Progenitor cell of endocrine pancreas (in vitro differentiated cells): ENCODE measurements at places on chromosomes 12 and 14.

GRCh38 chr14:69956970-69957369 lies 77.8 kb downstream of the SMOC1 start:
- DNase-seq: no peak

DNA sequence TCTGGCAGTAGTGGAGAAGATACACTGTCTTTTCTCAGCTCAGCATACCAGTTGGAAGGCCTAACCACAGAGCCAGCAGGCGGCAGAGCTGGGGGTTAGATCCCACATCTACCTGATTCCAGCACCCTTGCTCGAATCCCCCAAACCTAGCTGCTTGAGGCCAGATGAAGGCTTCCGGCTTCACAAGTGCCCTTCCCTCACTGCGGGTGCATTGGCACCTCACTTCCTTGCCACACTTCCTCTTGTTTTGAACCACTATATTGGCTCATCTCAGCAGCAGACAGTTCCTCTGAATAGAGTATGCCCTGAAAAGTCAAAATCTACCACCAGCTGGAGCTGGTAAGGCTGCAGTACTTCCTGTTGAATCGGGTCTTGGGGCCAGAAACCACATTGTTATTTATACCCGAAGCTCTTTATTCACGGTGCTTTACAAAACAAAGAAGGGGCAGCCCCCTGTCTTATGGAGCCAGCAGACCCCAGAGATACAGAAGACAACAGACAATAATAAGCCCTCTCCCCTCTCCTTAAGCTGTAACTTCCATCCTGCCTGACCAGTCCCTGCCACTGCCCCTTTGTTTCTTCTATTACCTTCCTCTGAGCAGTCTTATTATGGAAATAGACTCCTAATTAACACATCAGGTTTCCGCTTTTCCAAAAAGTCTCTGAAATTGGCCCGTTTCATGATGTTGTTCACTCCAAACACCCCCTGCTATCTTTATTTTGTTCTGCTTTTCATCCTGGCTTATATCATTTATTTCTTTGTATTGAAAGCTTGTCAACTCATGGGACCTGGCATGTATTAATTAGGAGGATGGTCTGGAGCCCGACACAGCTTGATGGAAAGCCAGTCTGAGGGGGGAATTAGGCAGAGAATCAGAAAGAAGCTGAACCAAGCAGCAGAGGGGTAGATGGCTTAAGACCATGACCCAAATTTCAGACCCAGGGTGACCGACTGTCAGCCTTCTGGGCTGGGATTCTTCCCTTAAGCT lies 233.5 kb downstream of the EFCAB11 start:
- DNase-seq: no peak

- no peak for DNase-seq
Measured at GRCh38 chr14:92568621-92569479, 55.3 kb downstream of the RIN3 start.

- DNase-seq: no peak
Measured at GRCh38 chr12:11693601-11694000, 44.1 kb downstream of the ETV6 start.

DNA sequence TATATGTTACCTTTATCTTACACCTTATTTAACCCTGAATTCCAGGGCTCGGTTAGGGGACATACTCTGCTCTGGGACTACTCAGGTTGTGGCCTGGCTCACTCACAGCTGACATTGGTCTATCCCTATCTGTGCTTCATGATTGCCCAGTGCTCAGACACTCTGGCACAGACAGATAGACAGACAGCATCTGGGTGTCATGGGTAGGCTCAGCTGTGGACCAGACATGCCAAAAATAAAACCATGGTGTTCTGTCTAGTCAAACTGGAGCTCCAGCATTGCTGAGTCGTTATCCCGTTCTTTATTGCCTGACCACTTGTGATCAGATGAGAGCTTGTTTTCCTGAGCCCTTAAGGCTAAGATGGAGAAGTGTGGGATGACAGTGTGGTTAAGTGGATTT lies 29.0 kb downstream of the FBXW8 start:
- no peak for DNase-seq

GRCh38 chr14:25685004-25685403 lies 635.1 kb upstream of the STXBP6 start:
- no peak for DNase-seq

DNA sequence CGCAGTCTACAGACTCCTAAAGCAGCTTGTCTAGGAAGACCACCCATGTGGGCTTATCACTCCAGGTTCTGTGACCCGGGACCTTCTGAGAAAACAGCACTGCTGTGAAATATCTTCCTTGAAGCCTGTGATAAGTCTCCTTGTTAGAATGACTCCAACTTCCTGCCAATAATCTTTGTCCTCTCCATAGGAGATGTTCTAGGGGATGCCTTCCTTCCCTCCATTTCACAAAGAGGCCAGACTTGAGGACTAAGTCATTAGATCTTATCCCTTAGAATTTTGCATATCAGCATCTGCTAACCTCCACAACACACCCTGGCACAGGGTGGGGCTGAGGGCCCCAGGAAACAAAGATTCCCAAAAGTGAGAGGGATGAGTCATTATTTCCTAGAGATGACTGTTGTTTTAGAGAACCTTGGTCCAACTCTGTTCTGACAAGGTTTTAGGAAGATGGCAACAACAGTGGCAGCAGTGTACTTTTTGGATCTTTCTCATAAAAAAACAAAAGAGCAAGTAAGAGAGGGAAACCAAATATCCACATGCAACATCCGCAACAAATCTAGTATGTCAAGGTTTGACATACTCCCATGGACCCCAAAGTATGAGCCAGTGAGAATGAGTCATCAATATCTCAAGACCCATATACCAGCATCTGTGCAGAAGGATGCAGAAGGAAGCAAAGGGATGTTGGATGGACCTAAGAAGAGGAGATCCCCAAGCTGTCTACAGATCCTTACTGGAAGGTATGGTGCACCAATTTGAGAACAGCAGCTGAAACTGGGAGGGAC lies 6.0 kb downstream of the LTB4R start:
- no peak for DNase-seq

GRCh38 chr12:101729842-101730241 lies 9.4 kb downstream of the SYCP3 start:
- DNase-seq: no peak

GRCh38 chr12:90936230-90937005 lies 18.6 kb downstream of the CCER1 start:
- DNase-seq: no peak

DNA sequence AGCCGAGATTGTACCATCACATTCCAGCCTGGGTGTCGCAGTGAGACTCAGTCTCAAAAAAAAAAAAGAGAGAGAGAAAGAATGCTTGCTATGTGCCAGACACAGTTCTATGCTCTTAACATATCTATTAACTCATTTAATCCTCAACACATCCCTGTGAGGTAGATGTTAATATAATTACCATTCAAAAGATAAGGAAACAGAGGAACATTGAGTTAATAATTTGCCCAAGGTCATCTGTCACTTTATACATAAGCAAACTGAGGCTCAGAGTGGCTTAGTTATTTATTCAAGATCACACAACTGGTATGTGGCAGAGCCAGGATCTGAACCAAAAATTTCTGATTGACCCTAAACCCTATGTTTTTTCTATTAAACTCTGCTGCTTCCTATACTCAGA lies 116.1 kb upstream of the BCAT1 start:
- no peak for DNase-seq

GRCh38 chr12:71760471-71760870 lies 5.8 kb downstream of the RAB21 start:
- DNase-seq: no peak

DNA sequence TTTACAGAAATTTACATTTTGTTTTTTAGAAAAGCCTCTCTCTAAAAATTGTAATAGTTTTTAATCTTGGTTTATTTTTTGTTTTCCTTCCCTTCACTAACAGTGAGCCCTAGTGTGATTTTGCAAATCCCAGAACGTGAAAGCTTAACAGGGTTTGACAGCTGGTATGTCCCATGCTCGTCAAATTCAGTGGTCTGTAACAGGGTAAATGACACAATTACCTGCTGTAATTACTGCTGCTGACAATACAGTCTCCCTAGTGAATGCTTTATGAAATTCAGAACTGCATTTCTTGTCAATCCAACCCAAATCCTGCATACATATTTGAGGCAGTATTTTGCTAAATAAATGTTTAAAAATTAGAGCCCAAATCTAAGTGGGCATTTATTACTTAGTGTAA lies 249.2 kb downstream of the NELL2 start:
- DNase-seq: no peak

DNA sequence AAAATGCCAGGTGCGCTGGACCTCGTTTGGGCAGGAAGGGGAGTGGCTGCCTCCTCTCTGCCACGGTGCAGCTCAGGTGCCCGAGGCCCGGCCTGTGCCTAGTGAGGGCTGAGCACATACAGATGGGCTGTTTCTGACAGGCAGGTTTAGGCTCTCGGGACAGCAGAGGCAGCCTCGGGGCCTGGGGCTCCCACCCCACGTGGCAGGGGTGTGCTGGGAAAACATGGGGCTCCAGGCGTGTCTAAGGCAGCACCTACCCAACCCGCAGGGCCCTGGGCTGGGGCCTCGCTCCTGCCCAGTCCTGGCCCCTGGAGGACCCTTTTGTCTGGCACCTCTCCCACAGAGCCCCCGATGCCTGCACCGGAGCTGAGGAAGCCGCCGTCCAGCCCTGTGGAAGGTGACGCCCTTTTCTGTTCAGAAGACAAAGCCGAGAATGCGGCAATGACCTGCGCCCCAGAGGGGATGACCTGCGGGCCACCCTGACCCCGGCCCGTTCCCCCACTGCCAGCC lies 76.4 kb upstream of the GALNT9 start:
- DNase-seq: no peak

GRCh38 chr12:80211671-80212070 lies 112.3 kb downstream of the OTOGL start:
- DNase-seq: no peak

GRCh38 chr12:96334502-96334901 lies 65.7 kb downstream of the CDK17 start:
- DNase-seq: no peak

GRCh38 chr12:52152905-52153317 lies 38.9 kb downstream of the KRT80 start:
- no peak for DNase-seq

GRCh38 chr12:103326190-103326589 lies 169.6 kb downstream of the C12orf42 start:
- no peak for DNase-seq

DNA sequence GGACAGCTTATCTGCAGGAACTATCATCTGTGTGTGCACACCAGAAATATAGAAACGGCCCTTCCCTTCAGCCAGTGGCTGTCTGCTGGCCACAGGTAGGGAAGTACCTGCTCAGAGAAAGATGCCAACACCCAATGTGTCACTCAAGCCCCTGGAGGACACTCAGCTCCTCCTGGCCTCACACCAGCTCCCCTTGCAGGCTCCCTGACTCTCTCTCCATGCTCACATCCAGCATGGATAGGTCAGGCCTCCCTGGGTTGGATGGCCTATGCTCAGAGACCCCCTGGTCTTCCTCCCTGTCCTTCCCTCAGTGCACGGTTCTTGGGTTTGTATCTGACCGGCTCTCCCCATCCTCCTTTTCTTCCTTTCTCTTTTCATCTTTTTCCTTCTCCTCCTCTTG lies 202.1 kb downstream of the BCL11B start:
- no peak for DNase-seq

DNA sequence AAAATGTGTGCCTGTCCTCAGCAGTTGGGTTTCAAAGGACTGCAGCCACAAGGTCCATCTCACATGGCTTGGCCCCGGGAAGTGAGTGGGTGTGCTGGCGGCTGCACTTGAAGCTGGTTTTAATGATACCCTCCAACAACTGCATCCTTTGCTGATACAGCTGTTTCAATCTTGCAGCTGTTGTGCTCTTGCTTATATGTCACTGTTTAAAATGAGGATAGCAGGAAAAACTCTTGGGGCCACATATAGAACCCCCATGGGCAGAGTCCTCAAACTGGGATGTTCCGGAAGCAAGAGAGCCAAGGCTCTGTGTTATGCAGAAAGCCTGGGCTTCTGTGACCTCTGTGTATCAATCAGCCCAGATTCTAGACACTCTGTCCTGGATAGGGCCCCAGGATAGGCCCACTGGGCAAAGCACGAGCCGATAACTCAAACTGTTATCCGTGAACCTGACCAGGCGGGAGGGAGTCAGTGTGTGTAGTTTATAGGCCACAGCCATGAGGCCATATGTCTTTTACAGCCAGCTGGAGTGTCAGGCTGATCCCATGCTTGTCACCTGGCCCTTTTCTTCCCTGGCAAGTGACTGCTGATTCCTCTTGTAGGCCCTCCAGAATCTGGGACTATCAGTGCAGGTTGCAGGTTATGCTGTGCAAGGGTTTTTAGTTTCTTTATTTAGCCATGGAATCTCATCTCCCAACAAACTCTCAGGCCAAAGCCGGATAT lies 74.3 kb downstream of the SSPN start:
- no peak for DNase-seq

DNA sequence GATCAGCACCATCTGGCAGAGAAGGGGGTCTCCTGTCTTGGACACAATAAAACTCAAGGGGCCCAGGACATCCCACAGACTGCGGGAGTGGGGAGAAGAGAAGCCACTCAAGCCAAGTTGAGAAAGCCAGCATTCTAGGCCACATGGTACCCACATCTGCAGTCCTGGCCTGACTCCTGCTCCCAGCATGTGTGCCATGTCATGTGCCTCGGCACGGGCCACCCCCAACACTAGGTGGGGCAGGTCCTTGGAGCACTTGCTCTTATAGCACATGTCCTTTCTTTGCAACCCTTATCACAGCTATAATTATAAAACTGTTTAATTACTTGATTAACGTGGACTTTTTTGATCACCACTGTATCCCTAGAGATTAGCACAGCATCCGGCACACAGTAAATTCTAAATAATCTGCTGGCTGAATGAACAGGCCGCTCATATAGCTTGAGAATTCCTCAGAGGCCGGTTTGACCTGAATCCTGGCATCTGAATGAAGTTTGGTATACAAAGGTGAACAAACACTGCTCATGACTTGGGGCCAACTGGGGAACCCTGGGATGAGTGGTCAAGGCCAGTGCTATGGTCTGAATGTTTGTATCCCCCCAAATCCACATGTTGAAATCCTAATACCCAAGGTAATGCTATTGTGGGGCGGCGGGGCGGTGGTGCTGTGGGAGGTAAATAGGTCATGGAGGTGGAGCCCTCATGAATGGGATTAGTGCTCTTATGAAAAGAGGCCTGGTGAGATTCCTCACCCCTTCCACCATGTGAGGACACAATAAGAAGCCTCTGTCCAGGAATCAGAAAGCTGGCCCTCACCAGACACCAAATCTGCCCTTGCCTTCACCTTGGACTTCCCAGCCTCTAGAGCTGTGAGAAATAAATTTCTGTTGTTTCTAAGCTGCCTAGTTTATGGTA lies 6.6 kb downstream of the NCKAP5L start:
- no peak for DNase-seq

- DNase-seq: no peak
Measured at GRCh38 chr12:94670898-94671297, 20.5 kb upstream of the TMCC3 start.

DNA sequence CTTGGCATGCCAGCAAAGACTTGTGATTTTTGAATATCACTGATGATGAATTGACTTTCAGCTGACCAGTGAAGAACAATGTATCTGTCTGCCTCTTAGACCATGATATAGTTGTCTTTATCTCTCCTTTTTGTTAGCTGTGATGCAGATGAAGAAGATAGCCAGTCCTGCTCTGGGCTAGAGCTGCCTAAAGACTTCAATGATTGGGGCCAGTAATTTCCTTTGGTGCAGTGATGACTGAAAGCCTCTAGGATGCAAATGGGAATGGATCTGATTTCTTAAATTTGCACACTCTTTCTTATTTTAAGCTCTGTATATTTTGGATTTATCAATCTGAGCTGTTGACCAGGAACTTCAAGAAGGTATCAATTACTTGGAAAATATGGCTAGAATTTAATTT lies at the start of gene TAS2R9:
Gene TAS2R9, minus strand, starts transcription at position 101 of the 400 bp plus-strand sequence. Its CDS starts 93 bp downstream, at position 8.
- DNase-seq: no peak

GRCh38 chr12:3028108-3028507 lies 49.1 kb upstream of the TSPAN9 start:
- DNase-seq: no peak

GRCh38 chr12:97283297-97283696 lies 179.3 kb upstream of the RMST start:
- no peak for DNase-seq
